Left renal pelvis (tissue), 4 donors: ENCODE measurements at places on chromosomes 12 and 14. TPM values are rescaled to one million over a fixed set of nuclear protein-coding genes. Genes with fewer than 3 reads are reported as not detected.

The TAS2R42 gene
- not detected for polyA plus RNA-seq

The RFLNA gene
- polyA plus RNA-seq, result 7.3 TPM

The PRB3 gene
- not detected for polyA plus RNA-seq

The ADAM21 gene
- polyA plus RNA-seq, result 0.53 TPM

The NELL2 gene
- 21.7 TPM for polyA plus RNA-seq

The LHX5 gene
- polyA plus RNA-seq, result not detected

The CLMN gene
- polyA plus RNA-seq, result 28.6 TPM

The KCNA5 gene
- polyA plus RNA-seq, result 1.9 TPM

The OR6C70 gene
- not detected for polyA plus RNA-seq

The MAP1LC3B2 gene
- polyA plus RNA-seq, result 3.9 TPM

The SERPINA3 gene
- polyA plus RNA-seq, result 3.7 TPM

The TMCC3 gene
- 44.7 TPM for polyA plus RNA-seq

The APAF1 gene
- 47.0 TPM for polyA plus RNA-seq

The LRRC23 gene
- polyA plus RNA-seq, result 17.1 TPM

The STAB2 gene
- polyA plus RNA-seq, result 2.7 TPM

The SLC8A3 gene
- 0.50 TPM for polyA plus RNA-seq

The USP44 gene
- polyA plus RNA-seq, result 2.7 TPM

The LBHD2 gene
- not detected for polyA plus RNA-seq

The PRICKLE1 gene
- 52.7 TPM for polyA plus RNA-seq

The CRADD gene
- polyA plus RNA-seq, result 5.4 TPM

The CFAP54 gene
- 2.7 TPM for polyA plus RNA-seq

The SPSB2 gene
- polyA plus RNA-seq, result 7.9 TPM

The RNASE2 gene
- 1.3 TPM for polyA plus RNA-seq

The TMEM132D gene
- 3.5 TPM for polyA plus RNA-seq

The TAS2R13 gene
- not detected for polyA plus RNA-seq

The NTS gene
- polyA plus RNA-seq, result 5.6 TPM
